Activated naive CD8-positive, alpha-beta T cell treated with anti-CD3 and anti-CD28 coated beads, Interleukin-2, amount 10 ng/mL, durations not matched to agents 7 days and 5 days (primary cell): ENCODE measurements at places on chromosomes 13 and 19.

- DNase-seq: no peak
Measured at GRCh38 chr13:28753208-28753892, 34.6 kb upstream of the SLC46A3 start.

GRCh38 chr19:13960863-13961784, 8.8 kb downstream of the DCAF15 start:
- no peak for DNase-seq

DNA sequence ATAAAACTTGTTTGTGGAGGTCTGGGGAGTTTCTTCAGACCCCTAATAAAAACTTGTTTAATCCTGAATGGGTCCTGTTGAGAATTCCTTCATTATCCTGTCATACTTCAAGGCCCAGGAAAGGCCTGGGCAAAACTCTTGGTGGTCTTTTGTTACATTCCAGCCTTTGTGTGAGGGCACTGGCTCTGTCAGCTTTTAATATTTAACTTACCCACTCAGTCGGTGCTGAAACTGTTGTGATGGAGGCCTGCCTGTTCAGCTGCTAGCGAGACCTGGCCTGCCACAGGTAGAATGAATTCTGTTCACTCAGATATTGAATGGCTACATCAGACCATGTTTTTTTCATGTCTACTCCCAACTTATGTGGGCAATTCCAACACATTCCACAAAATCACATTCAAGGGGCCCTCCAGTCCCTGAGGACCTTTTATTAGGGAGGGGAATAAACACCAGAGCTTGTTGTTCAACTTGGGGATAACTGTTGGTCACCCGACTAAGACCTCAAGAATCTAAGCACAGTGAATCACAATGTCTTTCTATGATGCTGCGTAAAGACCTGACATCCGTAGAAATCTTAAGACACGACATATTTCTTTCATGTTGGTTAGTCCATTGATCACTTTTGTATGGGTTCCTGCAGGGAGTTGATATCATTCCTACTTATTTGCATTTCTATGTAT, 12.5 kb downstream of the NLRP8 start:
- DNase-seq: no peak

GRCh38 chr13:99041788-99042187, 63.9 kb upstream of the DOCK9 start:
- no peak for DNase-seq

GRCh38 chr19:3968556-3969434, 2.1 kb downstream of the DAPK3 start:
- DNase-seq: no peak

DNA sequence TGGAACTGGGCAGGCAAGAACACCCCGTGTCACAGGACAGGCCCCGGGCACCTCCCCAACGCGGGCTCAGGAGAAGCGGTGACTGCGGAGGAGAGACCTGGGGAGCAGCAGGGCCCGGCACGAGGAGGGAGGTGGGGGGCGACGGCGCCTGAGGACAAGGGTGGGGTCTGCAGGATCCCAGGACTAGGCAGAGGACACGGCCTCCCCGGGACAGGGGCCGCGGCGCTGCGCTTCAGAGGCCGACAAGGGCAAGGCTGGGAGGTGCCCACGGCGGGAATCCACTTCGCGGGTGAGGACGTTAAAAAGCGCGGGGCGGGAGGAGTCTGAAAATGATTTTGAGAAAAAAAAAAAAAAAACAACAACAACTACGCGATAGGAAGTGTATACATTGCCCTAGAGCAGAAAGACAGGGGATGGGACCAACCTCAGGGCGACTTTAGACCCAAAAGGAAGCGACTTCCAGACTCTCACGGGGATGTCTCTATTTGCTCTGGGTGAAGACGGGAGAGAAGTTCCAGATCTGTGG, 44.9 kb downstream of the ZNF611 start:
- peak; percentile 68 for DNase-seq

DNA sequence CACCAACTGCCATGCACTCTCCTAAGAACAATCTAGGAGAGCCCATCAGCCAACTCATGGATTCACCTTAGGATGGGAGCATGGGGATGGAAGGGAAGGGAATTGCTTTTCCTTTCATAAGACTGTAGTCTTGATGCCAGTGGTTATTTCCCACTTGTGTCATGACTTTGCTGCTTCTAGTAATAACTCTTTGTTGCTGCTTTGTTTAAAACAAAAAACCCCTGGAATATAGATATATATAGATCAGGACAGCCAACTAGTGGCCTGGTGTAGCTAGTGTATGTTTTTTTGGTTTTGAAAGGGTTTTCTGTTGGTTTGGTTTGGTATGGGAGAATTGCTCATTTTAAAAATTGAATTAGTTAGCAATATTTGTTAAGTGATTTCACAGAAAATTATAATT, 39.3 kb upstream of the KCTD4 start:
- DNase-seq: no peak

DNA sequence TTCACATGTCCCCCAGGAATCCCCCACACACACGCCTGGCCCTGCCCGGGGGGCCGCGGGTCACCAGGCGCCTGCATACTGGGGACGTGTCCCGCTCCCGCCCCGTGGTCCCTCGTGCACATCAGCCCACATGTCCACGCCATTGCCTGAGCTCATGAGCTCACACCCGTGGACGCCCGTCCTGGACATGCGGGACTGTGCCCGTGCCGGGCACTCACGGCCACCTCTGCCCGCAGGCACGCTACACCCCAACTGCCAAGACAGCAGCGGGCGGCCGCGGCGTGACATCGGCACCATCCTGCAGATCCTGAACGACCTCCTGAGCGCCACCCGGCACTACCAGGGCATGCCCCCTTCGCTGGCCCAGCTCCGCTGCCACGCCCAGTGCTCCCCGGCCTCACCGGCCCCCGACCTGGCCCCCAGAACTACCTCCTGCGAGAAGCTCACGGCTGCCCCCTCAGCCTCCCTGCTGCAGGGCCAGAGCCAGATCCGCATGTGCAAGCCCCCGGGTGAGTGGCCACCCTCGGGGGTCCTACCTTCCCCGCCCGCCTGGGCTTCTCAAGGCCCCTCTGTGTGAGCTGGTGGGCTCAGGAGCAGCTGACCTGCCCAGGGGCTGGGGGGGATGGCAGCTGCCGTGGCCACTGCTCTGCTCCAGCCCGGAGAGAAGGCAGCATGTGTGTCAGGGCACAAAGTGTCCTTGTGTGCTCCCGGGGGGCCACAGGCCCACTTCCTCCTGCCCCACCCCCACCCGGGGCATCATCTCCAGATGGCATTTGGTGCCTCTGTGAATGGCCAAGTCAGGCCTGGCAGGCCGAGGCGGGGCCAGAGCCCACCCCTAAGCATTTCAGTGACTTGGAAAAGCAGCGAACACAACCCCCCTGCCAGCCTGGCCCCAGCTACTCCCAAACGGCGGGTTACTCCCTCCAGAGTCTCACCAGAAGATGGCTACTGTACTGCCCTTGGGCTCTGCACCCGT, 7.1 kb downstream of the MIDN start:
- no peak for DNase-seq
